Choroid plexus epithelial cell (primary cell): ENCODE measurements at places on chromosomes 5 and 9.

GRCh38 chr5:175418251-175418650, 25.7 kb downstream of the DRD1 start:
- no peak for DNase-seq

- DNase-seq = peak; percentile 99
Measured at GRCh38 chr5:15008476-15008875, 136.9 kb upstream of the ANKH start.

GRCh38 chr5:153796527-153796926, 242.2 kb downstream of the FAM114A2 start:
- DNase-seq = no peak

DNA sequence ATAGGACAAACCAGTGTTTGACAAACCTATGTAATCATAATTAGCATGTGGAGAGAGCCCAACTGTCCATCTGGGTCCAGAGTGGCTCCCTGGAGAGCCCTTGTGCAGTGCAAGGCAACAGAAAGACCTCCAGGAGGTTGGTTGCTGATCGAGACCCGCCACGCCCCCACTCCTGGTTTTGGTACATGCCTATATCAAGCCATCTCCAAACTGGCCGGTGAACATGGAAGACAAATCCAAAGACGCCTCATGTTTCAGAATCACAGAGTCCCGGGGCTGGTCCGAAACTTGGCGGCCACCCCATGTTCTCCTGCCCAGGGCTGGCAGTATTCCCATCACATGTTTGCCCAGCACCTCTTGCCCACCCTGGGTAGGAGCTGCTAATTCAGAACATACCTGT, 140.2 kb downstream of the PAX5 start:
- no peak for DNase-seq

DNA sequence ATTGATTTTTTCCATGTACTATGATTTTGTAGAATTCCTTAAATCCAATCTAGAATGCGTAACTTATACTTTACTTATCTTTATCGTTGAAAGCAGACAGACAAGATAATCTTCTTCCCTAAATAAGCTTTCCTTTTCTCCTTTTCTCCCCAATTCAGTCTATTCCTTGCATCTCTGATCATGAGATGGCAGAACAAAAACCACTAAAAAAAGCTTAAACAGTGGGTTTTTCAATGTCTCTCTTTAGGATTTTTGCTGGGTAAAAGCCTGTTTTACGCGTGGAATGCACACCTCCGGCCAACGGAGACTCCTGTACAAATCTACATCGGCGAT, 755 bp downstream of the CDKN2B start:
- DNase-seq = no peak

DNA sequence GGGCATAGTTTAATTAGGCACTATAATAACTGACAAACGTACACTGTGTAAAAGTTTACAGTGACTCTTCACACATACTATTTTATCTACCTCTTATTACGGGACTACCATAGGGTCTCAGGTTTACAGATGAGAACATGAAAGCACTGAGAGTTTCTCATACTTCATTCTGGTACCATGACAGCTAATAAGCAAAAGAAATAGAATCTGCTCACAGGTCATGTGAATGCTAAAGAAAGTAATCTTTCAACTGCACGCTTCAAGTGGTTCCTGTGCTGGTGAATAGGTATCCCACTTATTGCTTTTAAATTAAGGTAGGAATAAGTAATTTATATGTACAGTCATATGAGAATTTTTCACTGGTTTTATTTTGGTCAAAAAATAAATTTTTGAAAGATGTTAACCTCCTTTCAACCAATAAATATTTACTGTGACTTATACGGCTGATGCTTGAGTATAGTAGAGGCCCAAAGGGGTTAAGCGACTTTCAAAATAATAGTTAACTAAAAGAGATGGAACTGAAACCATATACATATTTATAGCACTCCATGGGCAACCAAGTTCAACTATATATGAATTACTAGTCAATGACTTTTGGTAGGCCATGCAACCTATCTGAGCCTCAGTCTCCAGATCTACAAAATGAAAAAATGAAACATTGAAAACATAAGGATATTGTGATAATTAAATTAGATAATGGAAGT, 8.1 kb downstream of the CDKN2A start:
- no peak for DNase-seq

DNA sequence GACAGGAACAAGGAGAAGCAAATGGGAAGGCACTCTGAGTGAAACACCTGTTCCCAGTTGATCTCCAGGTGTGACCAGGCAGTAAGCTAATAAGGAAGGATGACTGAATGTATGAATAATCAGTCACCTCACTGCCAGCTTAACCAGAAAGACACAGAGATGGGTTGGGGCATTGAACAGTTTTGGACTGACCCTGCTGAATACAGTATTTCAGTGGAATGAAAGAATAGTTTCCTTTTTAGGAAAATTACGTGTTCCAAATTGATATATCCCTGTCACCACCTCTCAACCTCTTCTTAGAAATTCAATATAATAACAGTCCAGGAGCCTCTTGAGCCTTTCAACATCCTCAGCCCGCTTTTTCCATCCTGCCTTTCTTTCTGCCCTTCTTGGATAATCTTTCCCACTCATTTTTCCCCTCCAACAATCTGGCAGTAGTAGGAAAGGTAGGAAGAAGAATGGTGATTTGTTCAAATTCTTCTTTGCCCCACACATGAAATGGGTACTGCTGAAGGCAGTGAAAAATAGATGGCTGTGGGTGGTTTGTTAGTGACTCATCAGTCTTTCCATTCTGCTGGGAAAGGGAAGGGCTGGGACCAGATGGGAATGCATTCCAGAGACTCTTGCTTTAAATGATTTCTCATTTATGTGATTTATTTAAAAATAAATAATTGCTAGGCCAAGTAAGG, 117.9 kb downstream of the ZSWIM6 start:
- peak; percentile 76 for DNase-seq

DNA sequence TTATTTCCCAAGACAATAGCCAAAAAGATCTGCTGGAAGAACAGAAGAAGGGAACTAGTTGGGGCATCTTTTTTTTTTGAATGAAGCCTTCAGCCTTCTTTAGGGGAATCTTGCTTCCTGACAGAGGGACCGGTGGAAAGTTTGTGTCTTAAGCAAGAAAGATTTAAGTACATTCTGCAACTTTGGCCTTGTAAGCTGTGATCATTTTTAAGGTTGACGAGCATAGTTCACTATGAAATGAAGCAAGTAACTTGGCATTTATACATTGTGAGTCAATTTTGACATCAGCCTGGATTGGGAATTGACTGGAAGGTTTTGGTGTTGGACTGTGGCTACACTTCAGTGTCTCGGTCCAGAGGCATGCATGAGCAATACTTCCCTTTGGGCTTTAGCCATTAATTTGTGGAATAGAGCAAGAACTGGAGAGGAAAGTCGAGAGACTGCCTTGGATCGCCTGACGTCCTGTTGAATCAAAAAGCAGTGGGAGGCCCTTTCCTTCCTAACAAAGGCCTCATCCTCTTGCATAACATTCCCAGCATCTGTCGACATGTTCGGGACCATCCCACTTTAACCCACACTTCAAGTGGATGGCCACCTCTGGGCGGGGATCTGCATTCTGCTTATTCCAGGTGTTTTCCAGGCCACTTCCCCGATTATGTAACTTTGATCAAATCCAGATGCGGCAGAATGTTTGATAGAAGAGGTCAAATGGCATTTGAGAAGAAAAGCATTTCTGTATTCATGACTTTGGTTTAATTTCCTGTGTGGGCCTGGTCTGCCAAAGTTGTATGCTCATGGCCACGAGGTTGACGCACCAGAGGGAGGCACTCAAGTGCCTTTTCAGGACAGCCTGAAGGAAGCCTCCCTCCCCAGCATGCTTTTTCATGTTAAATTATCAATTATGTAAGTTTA, 12.5 kb downstream of the ABL1 start:
- peak; percentile 97 for DNase-seq

DNA sequence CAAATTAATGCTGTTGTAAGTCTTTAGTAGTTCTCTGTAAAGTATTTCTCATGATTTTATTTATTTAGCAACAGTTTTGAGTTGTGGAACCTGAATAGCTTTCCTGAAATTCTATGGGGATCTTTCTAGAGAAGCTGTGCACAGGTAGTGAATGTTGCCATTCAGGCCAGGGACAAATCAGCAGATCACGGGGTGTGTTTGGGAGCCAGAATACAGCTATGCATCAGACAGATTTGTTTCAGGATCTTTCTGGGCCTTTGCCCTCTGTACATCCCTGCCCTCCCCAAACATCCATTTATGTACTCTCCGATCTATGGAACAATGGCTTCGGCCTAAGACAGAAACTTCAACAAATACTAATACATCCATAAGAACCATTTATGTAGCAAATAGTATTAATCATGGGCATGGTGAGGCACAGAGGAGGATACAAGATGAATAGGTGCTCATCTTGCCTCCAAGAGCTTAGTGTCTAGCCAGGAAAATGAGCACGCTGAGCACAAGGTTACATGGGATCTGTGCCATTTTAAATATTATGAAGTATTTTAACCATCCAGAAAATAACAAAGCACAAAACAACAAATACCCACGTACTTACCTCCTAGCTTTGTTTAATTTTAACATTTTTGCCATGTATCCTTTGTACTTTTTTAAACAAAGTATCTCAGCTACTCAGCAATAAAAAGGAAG, 13.1 kb downstream of the ARHGEF37 start:
- DNase-seq = no peak

- no peak for DNase-seq
Measured at GRCh38 chr9:88979791-88980190, 11.5 kb upstream of the S1PR3 start.

GRCh38 chr9:2060424-2060823, 45.3 kb downstream of the SMARCA2 start:
- no peak for DNase-seq

DNA sequence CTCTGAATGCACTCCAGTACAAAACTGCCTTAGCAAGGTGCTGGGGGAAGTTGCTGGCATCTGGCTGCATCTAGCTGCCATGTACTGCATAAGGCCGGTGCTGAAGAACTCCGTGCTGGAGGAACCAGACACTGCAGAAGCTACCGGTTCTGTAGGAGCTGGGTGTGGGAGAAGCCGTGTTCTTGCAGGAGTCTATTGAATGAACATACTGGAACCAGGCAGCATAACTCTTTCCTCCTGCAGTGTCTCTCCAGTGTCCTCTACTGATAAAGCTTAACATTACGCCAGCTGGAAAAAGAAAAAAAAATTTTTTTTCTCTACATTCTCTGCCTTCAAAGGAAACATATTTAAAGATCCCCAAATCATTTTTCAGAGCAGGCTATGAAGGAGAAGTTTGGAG, 38.5 kb downstream of the VPS13A start:
- DNase-seq = peak; percentile 74

GRCh38 chr5:145887976-145888574, 15.3 kb upstream of the GRXCR2 start:
- peak; percentile 84 for DNase-seq

- peak; percentile 34 for DNase-seq
Measured at GRCh38 chr5:156396063-156396829, 69.3 kb downstream of the SGCD start.

GRCh38 chr9:4967523-4967922, 17.5 kb upstream of the JAK2 start:
- peak; percentile 54 for DNase-seq

- peak; percentile 88 for DNase-seq
Measured at GRCh38 chr5:134140530-134141201, 26.2 kb downstream of the TCF7 start.

- DNase-seq = no peak
Measured at GRCh38 chr5:109674596-109674995, 15.1 kb upstream of the MAN2A1 start.

DNA sequence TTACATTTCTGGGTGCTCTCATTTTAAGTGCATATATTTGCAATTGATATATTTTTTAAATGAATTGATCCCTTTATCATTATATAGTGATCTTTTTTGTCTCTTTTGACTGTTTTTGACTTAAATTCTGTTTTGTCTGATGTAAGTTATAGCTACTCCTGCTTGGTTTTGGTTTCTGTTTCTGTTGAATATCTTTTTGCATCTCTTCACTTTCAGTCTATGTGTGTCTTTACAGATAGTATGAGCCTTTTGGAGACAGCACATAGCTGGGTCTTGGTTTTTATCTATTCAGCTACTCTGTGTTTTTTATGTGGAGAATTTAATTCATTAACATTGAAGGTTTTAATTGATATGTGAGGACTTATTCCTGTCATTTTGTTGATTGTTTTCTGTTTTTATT, 311.3 kb downstream of the SPATA31D1 start:
- DNase-seq = peak; percentile 19

DNA sequence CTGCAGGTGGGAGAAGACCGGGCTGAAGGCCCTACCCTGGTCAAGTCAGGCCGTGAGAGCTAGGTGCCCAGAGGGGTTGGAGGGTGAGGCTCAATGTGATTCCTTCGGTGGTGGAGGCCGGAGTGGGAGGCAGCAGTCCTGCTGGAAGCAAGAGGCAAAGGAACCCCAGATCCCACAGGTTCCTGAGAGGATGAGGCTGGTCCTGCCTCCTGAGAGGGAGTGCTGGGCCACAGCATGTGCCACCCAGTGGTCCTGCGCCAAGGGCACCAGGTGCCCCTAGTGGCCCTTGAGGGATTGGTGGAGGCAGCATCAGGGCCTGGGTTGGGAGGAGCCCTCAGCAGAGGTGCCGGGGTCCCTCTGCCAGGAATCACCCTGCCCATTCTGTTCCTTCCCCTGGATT, 59.1 kb downstream of the BARX1 start:
- no peak for DNase-seq

DNA sequence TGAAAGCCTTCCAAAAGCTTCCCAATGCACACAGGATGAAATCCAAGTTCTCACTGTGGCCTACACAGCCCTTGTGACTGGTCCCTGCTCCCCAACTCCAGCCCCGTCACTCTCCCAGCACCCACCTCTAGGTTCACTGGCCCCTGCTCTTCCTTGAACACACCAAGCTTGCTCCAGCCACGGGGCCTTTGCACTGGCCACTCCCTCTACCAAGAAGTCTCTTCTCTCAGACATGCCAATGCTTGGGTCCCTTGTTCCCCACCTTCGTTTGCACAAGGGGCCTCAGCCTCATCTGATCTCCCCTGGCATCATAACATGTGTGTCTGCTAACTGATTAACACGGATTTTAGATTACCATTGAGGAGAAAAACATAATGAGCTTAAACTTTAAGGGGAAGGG, 56.0 kb downstream of the ROR2 start:
- no peak for DNase-seq

DNA sequence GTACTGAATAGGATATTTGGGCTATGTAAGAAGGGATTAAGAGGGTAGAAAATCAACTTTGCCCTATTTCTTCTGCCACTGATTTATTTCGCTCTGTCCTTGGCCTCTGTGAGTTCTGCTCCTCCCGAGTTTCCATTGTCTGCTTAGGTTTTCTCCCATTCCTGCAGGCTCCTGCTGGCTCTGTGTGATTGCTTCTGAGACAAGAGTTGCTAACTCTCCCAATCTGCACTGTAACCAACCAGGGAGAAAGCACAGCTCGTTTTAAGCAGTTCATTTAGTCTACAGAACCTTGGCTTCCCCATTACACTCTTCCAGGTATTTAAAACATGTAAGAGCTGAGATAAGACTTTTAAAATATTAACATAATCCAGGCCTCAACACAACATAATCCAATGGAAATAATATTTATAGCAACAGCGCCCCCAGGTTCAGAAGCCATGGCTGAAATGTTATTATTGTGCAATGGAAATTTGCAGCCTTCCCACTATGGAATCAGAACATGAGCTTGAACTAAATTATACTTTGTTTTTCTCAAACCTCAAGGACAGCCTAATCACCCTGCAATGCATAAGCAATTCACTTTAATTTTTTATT, 203.5 kb downstream of the ERCC6L2 start:
- peak; percentile 12 for DNase-seq

GRCh38 chr5:82356021-82356420, 77.9 kb upstream of the RPS23 start:
- no peak for DNase-seq

GRCh38 chr5:1973391-1974013, 90.8 kb upstream of the IRX4 start:
- DNase-seq = no peak

- peak; percentile 57 for DNase-seq
Measured at GRCh38 chr5:136006164-136006563, 22.6 kb upstream of the TGFBI start.
